ENCODE measurements at places on chromosomes 12 and 14.

- no peak for DNase-seq
These were observed 175.8 kb upstream of the PRMT8 start for GRCh38 chr12:3315201-3315661.

GRCh38 chr14:102779084-102779462, 1.8 kb downstream of the TRAF3 start:
- no peak for DNase-seq

- DNase-seq = no peak
These were observed 513.8 kb upstream of the CCDC196 start for GRCh38 chr14:65972346-65972870.

GRCh38 chr12:505221-505620, 45.5 kb downstream of the B4GALNT3 start:
- DNase-seq = no peak
